A172 (cell line): ENCODE measurements at places on chromosomes 5 and 9.
A peak's percentile ranks its signal among the peaks of the same experiment; 100 is the strongest.

DNA sequence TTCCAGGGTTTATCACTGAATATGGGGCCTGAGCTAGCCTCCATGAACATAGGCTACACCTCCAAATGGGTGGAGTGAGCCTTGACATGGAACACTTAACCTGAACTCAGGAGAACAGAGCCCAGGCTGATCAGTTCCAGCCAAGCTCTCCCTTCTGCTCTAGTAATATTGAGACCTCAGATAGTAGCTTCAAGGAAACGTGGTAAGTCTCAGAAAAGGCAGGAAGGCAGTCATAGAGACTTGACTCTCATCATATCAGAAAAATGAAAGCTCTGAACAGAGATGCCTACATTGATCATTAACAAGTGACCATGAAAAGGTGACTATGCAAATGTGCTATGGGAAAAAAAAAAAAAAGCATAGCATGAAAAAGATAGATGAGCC lies 40.5 kb upstream of the MYO10 start:
- no peak for DNase-seq

DNA sequence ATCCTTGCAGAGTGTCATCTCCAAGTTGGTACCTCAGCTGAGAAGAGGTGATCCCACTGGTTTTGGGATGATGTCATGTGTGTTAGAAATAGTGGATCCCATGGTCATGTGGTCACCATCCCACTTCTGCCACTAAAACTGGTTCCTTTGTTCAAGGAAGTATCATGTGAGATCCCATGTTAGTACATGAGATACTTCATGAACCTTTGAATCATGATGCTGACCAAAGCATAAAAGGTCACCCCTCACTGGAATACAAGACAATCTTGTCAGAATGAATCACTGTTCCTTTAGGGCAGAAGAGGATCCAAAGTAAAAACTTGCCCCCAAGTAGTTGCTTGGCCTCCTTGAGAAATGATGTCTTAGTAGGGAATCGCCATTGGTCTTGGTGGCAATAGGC lies 150.9 kb upstream of the MOCS2 start:
- no peak for DNase-seq

GRCh38 chr5:176888865-176889165 lies 10.3 kb downstream of the HK3 start:
- no peak for DNase-seq

- no peak for DNase-seq
Measured at GRCh38 chr9:78212868-78213267, 23.0 kb upstream of the CEP78 start.

GRCh38 chr5:139828207-139828895 lies 32.7 kb downstream of the PSD2 start:
- DNase-seq = no peak

DNA sequence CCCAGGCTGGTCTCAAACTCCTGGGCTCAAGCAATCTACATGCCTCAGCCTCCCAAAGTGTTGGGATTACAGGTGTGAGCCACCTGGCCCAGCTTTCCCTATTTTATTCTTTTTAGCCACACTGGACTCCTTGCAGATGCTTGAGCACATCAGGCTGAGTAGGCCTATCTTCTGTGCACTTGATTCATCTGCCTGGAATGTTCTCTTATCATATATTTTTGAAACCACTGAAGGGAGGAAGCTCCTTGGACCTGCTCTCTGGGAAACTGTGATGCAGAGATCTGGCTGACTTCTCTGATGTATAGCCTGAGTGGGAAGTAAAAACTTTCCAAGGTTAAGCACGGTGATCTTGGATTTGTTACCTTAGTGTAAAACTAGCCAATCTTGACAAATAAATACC lies 6.5 kb upstream of the MAT2B start:
- DNase-seq = peak; percentile 81
